ENCODE measurements at places on chromosomes 2 and 18.
A peak's percentile ranks its signal among the peaks of the same experiment; 100 is the strongest.

DNA sequence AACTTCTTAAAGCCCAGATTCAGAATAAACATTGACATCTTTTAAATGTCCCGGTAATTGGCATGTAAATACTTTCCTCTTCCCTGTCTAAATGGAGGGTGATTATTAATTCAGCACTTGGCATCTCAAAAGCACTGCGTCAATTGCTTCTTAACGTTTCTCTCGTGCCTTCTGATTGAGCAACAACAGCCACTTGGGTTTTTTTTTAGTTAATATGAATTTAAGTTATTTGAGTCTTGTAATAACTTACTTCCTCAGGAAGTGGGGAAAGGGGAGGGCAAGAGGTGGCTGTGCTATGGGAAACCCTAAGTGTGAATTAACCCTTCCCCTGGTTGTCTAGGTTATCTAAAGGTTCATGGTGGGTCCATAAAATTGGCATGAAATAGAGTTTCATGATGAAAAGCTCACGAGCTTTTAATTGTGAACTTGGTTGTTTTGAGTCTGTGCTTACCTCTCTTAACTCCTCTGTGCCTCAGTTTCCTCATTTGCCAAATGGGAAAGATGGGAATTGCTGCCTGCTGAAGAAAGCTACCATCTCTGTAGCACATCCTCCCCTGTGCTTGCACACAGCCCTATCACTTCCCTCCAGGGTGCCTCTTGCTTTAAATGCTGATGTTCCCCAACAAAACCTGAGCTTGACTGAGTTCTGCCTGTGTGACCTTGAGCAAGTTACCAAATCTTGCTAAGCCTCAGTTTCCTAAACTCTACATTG, 126.3 kb upstream of the BCL2L11 start:
- DNase-seq, result peak; percentile 3

DNA sequence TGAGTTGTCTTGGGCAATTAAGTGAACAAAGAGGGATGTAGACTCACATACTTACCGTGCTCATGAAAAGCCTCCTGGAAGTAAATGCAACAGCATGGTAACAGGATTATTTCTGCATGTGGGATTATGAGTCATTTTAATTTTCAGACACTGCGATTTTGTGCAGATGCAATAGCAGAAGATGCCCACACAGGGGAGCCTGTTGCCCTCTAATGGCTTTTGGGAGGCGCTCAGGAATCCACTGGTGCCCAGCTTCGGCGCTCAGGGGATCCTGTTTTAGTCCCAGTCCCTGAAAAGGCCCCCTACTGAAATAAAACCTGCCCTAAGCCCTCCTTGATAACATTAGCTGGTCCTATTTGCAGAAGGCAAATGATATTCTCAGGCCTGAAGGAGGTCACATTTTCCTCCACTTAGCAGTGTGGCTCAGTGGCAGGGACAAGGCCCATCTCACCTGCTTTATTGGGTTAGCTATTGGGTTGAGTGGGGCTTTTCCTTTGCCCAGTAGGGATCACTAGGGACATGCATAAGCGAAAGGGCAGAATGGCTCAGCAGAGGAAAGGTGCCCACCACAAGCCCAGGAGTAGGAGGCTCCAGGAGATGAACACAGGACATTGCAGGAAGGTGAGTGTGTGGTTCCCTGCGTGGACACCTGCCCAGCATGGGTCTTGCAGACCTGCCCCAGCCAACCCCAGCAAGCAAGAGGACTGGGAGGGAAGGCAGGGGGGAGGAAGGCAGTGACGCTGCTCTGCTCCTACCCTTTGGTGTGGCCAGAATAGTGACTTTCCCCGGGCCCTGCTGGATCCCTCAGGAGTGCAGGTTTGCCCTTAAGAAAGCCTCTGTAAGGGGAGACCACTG, 26.5 kb upstream of the KCNS3 start:
- DNase-seq, result peak; percentile 87

DNA sequence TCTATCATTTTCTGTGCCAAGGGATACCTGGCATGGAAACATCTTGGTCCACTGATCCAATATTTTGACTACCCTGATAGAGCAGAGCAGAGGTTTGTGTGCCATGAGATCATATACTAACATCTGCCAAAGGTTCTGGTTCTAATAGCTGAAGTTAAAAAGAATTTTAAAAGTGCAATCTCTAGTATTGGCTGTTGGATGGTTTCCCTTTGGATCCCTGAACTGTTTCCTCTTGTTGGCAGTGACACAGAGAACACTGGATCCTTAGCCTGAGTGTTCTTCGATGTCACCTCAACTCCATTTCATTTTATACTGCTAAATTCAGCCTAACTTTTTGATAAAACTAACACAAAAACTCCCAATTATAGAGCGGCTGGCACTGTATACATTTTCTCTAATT, 169.3 kb upstream of the FBXO11 start:
- DNase-seq, result no peak

GRCh38 chr2:203971251-203971650, 34.7 kb downstream of the ICOS start:
- DNase-seq, result no peak

GRCh38 chr2:71071681-71072398, 3.4 kb downstream of the NAGK start:
- no peak for DNase-seq

GRCh38 chr2:67974559-67975430, 88.0 kb downstream of the C1D start:
- DNase-seq, result peak; percentile 25

DNA sequence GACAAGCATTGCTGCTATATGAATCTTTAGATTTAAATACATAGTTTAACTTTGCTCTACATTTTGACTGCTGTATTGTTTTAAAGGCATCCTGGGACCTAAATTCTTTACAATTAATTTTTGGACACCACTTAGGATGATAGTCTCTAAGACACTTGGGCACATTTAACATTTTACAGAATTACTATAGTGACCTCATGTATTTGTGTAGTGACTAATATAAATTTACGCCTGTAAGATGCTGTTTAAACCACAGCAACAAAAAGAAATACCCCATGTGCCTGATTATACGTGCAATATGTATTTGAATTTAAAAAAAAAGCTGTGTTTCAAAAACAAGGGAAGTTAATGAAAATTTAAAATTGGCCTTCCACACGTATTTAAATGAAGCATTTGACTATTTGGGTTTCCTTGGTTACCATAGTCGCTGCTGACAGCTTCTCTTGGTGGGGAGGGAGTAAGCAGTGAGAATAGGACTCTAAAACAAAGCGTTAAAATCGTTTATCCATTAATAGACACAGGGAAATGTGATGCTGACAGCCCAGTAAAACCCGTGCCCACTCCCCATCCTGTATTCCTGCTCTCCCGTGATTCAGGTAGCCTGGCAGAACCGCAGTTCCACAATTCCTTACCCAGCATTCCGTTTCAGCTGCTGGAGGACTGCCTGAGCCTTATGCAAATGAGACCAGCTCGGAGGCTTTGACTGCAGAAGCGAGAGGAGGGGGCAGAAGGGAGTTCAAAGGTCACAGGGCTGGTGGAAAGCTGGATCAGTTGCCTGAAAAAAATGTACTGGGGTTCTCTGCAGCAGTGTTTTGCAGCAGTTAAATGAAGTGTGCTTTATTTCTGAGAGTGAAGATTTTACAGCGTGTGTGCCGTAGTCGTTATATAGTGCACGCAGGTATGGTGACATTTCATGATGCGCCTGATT, 104.3 kb downstream of the CSRNP3 start:
- DNase-seq, result no peak

DNA sequence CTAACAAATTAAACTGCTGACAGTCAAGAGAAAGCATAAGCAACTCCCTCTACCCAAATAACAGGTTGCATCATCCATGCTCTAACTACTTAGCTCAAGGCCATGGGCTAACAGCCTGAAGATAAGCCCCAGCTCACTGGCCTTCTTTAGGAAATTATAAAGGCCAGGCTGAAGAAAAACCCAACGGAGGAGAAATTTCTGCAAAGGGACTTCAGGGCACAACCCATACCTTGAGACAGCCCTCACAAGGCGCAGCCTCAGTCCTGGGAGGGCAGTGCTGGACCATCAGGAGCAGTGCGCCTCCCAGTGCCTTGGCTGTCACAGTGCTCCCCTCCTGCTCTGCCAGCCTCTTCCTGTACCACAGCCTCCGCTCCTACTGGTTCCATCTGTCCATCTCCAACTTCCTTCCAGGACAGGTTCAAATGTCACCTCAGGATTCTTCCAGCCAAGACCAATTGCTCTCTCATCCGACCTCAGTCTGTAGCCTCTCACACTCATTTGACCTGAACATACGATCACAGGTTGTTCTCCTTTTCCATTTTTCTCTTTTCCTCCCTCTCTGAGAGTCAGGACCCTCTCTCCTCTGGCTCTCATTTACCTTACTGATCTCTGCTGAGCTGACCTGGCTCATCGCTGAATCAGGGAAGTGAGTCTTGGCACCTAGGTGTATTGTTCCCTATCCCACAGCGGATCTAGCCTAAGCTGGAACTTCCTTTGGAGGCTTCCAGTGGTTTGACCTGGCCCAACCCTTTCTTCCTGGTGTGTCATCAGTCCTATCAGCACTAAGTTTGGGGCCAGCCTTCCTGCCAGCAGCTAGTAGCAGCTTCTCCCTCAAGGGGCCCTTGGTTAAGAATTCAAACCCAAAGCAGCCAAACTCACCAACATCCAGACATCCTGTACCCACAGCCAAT, 1.9 kb downstream of the MCFD2 start:
- DNase-seq, result peak; percentile 79

DNA sequence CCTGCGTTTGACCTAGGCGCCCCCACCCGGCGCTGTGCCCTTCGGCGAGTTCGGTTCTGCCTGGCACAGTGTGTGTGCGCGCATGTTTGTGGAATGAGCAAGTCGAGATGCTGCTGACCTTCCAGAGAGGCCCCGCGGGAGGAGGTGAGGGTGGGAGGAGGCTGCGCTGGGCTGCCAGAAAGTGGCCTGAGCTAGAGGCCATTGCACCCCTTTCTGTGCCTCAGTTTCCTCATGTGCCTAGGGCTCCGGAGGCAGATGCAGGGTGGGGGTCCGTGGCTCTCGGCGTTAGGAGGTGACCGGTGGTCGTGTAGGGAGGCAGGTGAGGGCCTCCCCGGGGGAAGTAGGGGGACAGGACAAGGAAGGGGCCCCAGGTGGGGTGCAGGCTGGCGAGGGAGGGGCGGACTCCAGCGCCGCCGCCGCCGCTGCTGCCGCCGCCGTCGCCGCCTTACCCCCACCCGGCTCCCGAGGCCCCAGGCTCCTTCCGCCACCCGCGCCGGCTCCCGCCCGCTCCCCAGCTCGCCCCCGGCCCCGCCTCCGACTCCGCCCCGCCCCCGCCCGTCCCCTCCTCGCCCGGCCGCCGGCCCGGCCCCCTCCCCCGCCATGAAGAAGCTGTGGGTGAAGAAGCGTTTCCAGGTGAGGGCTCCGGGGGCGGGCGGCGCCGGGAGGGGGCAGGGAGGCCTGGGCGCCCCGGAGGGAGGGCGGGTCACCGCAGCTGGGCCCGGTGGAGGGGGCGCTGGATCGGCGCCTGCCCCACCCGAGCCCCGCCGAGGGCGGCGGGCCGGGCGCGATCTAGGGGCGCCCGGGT, 7.0 kb downstream of the SPEG start:
- peak; percentile 87 for DNase-seq

DNA sequence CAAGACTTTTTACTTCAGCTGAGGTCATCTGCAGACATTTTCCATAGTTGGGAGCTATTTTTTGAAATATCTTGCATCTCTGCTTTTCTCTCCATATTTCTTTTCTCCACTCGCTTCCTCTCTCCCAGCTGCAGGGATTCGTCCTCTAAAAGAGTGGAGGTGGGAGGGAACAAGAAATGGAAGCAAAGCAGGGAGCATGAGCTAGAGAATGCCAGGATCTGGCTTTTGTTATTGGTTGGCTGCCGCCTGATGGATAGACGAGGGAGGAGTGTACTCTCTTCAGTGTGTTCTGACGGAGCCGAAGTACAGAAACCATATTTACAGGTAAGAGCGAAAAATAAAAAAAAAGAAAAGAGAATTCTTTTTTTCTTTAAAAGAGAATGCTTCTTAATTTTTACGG, at the start of gene CSRNP3:
TSS of gene CSRNP3 (plus strand) at position 282 of the 400 bp plus-strand sequence. CDS start 125,368 bp downstream, outside the sequence.
- peak; percentile 95 for DNase-seq

GRCh38 chr2:100174026-100174431, 31.6 kb upstream of the AFF3 start:
- no peak for DNase-seq

GRCh38 chr2:24016376-24016761, 6.5 kb downstream of the MFSD2B start:
- peak; percentile 8 for DNase-seq

- DNase-seq, result no peak
These were observed 137.0 kb upstream of the HS6ST1 start for GRCh38 chr2:128455721-128456050.

- DNase-seq, result peak; percentile 3
These were observed 272.4 kb upstream of the DPP10 start for GRCh38 chr2:114170070-114170469.

DNA sequence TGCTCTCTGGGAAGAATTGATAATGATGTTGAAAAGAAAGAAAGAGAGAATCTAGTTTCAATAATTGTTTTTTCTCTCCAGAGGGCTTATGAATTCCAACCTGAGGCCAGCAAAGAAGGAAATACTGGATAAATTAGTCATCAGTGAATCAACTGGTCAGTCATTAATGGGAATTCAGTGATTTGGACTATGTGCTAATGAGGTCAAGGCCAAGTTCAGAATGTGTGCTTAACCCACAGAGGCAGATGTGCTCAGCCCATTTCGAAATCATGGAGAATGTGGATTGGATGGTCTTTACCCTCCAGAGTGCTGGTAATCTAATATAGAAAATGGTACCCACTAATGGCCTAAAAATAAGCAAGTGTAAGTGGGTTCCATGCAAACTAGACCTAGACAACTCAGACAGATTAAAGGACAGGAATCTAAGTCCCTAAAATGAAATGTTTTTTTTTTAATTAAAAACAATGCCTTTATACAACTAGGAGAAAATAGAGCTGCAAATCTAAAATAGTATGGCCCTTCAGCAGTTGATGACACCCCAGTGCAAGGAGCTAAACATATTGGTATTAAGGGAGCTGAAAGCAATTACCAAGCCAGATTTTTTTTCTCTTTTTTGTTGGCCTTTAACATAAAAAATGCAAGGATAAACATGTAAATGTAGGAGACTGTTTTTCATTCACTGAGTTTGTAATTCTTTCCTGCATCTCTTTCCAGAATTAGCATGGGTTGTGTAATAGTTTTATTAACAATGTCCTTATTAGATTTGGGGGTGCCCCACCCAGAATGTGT, 296.9 kb downstream of the SATB2 start:
- peak; percentile 89 for DNase-seq

DNA sequence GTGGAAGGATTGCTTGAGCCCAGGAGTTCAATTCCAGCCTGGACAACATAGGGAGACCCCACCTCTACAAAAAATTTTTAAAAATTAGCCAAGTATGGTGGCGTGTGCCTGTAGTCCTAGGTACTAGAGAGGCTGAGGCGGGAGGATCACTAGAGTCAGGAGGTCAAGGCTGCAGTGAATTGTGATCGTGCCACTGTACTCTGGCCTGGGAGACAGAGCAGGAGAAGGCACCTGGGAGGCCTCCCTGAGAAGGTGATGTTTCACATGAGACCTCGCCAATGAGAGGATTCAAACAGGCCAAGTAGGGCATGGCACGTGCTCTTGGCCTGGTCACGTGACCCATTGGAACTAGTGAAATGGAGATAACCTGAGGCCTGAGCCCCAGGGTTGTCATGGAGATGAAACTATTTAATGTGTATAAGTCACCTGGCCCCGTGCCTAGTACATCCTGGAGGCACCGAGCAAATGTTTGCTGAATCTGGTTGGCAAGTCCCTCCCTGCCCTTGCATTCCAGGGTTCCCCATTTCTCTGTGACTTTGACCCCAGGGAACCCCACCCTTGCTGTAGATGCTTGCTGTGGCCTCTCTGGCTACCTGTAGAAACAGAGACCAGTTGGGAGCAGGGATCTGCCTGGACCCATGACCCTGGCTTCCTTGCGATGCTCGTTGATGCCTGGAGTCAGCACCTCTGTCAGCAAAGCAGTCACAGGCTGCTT, 26.1 kb upstream of the ROCK2 start:
- DNase-seq, result peak; percentile 46

- no peak for DNase-seq
These were observed 844.6 kb upstream of the ID2 start for GRCh38 chr2:7837237-7837760.

All from GM23248 (cell line).